NCI-H1694 (cell line): ENCODE measurements at places on chromosomes 2 and 18.

DNA sequence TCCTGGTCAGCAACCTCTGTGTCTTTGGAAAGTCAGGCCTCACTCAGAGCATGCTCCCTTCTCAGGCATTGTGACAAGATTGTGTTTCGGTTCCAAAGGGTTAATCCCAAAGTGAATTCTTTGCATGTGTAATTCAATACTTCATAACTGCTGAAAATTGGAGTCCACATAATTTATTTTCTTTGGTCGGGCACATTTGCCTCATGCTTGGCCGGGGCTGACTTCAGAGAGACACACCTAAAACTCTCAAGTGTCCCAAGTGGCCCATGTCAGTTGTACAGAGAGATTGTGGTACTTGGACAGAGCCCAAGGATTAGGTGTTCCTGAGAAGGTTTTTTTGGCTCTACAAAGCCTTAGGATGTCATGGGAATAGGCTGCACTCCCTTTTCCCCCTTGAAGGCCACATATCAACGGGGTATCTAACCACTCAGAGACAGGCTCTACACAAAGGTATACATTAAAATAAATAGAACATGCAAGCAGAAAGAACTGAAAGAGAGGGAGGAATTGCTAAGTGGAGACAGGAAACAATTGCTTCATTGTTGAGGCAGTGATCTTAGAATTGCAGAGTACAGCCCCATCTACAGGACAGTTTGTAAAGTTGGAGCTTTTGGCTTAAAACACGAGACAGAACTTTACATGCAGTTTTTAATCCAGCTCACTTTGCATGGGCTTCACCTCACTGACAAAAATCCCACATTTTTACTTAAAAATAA is 1232.3 kb upstream of the ZEB2 start:
- peak; percentile 23 for DNase-seq

DNA sequence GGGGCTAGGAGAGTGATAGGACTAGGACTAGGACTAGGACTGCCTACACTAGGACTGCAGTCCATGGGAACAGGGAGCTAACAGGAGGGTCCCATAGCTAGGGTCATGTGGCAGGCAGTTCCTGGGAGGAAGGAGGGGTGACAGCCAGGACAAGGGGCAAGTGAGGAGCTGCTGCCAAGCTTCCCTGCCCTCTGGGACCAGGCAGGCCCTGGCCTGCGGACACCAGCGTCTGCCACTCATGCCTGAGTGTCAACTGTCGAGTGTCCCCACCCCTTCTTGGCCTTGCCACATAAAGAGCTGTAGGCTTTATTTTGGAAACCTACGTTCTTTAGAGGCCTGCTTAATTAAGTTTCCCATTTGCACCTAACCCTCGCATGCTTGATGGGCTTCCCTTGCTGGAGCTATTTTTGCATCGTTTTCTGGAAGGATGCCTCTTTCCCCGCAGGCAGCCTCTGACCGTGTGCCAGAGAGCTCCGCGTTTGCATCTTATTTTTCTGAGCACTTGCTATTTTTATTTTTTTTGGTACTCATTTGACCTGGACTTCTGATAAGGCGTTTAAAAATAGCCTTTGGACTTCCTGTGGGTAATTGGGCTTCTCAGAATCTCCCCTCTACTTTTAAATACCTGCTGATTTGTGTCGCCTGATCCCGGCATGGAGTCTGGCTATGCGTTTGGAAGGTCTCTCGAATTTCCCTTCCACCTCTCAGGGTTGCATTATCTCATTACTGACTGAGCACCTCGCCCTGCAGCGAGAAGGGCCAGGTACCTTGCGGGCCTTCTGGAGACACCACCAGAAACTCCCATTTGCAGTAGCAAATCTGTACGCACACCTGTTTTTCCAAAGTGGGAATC is 66.4 kb downstream of the SH3RF3 start:
- no peak for DNase-seq

- DNase-seq, result no peak
Measured at GRCh38 chr2:45992021-45992740, 305.0 kb upstream of the EPAS1 start.

DNA sequence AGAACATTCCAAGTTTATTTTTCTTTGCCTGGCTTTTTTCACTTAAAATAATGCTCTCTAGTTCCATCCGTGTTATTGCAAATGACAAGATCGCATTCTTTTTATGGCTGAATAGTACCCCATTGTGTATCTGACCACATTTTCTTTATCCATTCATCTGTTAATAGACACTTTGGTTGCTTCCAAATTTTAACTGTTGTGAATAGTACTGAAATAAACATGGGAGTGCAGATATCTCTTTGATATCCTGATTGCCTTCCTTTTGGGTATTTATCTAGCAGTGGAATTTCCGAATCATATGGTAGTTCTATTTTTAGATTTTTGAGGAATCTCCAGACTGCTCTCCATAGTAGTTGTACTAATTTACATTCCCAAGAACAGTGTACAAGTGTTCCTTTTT is 230.5 kb downstream of the FIGN start:
- no peak for DNase-seq

DNA sequence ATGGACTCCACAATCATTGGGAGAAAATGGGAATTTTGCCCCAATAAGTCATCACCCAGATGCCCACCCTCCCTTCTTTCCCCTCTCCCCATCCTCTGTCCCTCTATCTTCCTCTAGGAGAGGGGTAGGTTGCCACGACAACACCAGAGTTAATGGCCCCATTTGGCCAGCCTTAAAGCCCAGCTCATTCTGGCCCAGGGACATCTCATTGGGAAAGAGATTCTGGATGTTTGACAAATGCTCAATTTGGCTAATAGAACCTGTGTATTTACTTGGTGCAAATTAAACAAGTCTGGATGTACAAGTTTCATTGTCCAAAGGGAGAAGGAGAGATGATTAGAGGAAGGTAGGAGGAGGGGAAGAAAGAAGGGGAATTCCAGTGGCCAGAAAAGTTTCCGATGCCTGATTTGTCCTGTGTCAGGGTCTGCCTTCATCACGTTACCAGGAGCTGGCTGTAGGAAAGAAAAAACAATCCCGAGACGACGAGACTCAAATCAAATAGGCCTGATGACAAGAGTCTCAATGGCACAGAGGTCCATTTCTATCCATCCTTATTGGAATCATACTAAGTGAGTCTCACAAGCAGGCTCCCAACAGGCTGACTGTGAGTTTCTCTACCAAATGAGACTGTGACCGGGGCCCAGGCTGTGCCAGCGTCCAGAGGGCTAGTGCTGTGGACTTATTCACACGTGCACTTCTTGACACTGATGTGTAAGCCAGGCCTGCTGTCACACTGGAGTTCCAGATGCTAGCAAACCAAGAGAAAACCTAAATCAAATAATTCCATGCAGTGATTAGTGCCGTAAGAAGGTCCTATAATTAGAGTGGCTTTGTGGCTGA is 265.2 kb upstream of the APCDD1 start:
- DNase-seq, result no peak
